ENCODE measurements at places on chromosomes 16 and 17. TPM values are rescaled to one million over a fixed set of nuclear protein-coding genes. Genes with fewer than 3 reads are reported as not detected.

DNA sequence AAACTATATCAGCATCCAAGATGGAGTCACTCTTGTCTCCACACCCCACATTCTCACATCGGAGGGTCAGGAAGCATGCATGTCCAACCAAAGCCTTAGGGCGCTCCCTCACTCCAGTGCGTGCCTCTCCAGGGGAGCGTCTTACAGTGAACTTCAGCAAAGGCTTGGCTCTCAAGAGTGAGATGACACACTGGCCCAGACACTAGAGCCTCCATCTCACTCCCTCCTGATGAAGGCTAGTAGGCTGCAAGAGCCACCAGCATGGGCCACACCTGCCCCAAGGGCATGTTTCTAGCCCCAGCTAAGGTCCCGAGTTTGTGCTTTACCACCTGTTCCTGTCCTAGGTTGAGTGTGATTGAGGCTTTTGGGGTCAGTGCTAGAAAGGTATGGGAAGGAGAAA, 40.5 kb downstream of the BEAN1 start:
- no peak overlapping the region for H3K27ac ChIP-seq
- peaks cover 5% of the 10 kb centered on the region for H3K36me3 ChIP-seq
- no peak for DNase-seq
- no peak overlapping the region for H3K4me3 ChIP-seq
- peaks cover 6% of the 10 kb centered on the region for H3K27me3 ChIP-seq
- H3K4me1 ChIP-seq = no peaks in the 10 kb centered on the region

GRCh38 chr16:56298116-56298515, 106.8 kb downstream of the GNAO1 start:
- H3K27ac ChIP-seq = no peak overlapping the region
- DNase-seq = no peak
- no peaks in the 10 kb centered on the region for H3K36me3 ChIP-seq
- H3K4me1 ChIP-seq = peaks cover 37% of the 10 kb centered on the region
- H3K27me3 ChIP-seq = peaks cover 5% of the 10 kb centered on the region
- H3K4me3 ChIP-seq = no peak overlapping the region

DNA sequence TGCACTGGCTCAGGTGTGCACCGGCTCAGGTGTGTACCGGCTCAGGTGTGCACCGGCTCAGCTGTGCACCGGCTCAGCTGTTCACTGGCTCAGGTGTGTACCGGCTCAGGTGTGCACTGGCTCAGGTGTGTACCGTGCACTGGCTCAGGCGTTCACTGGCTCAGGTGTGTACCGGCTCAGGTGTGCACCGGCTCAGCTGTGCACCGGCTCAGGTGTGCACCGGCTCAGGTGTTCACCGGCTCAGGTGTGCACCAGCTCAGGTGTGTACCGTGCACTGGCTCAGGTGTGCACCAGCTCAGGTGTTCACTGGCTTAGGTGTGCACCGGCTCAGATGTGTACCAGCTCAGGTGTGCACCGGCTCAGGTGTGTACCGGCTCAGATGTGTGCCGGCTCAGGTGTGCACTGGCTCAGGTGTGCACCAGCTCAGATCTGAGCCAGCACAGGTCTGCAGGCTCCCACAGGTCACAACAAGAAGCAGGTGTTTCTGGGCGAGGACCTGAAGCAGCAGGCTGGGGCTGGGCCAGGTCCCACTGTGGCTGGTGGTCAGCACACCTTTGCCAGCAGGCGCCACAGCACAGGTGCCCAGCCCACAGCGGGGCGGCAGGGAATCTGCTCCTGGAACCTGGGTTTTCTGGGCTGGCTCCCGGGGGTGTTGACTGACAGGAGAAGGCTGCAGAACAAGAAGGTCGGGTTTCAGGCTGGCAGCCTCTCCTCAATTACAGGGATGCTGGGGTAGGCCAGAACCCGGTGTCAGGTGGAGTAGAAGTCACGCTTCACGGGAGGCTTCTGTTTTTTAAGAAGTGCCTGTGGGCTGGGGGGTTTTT, 17.2 kb downstream of the METRNL start:
- DNase-seq = no peak
- no peak overlapping the region for H3K27ac ChIP-seq
- peaks cover 9% of the 10 kb centered on the region for H3K27me3 ChIP-seq
- no peaks in the 10 kb centered on the region for H3K36me3 ChIP-seq

GRCh38 chr17:82914375-82914774, 74.6 kb upstream of the ZNF750 start:
- H3K27ac ChIP-seq = no peak overlapping the region
- peaks cover 7% of the 10 kb centered on the region for H3K27me3 ChIP-seq
- no peak overlapping the region for H3K4me3 ChIP-seq
- DNase-seq = no peak
- H3K4me1 ChIP-seq = peaks cover 22% of the 10 kb centered on the region
- peaks cover 4% of the 10 kb centered on the region for H3K36me3 ChIP-seq

DNA sequence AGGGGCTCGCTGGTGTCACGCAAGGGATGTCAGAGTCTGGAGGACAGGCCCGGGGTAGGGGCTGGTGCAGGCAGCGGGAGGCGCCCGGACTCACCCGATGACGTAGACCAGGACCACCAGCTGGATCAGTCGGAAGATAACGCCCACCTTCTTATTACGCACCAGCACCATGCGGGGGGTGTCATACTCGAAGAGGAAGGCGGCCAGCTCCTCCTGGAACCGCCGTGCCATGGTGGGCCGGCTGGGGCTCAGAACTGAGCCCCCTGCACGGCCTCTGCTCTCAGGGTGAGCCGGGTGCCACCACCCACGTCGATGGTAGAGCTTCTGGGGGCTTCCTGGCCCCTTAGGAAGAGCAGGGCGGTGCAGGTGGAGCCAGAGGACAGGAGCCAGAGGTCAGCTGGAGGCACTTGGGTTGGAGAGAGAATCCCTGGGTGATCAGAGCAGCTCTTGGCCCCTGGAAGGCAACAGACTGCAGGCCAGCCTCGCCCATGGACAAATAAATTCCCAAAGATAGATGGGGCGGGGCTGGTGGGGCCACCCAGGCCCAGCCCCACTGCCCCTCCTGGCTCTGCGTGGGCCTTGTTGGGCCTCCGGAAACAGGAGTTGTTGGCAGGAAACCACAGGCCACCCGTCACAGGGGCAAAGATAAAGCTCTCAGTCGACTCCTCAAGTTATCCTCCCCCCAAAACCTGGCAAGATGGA, at the start of gene P2RX1:
Gene P2RX1 (minus strand): TSS at position 471 of the 702 bp plus-strand sequence. CDS start 240 bp downstream, at position 231.
- no peak within 1 kb of the TSS for H3K27ac ChIP-seq
- H3K27me3 ChIP-seq = peaks cover 9% of the 10 kb centered on the region
- H3K4me1 ChIP-seq = peaks cover 17% of the 10 kb centered on the region
- H3K36me3 ChIP-seq = no peaks in the 10 kb centered on the region

DNA sequence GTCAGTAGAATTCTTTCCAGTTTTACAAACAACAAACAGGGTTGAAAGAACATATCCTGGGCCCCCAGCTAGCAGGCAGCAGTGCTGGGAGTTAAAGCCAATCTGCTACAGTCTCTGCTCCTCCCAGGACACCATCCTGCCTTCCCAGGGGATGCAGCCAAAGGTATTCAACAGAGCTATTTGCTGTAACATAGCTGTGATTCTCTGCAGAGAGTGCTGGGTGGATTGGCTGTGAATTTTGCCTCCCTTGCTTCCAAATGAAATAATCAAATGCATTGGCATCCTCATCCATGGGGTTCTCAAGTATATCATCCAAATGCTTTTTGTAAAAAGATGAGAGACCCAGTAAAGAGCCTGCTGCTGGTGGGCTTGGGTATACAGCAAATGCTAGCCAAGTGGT, 124.3 kb downstream of the NPIPB5 start:
- peaks cover 2% of the 10 kb centered on the region for H3K27me3 ChIP-seq
- no peak overlapping the region for H3K4me3 ChIP-seq
- H3K4me1 ChIP-seq = peaks cover 23% of the 10 kb centered on the region

DNA sequence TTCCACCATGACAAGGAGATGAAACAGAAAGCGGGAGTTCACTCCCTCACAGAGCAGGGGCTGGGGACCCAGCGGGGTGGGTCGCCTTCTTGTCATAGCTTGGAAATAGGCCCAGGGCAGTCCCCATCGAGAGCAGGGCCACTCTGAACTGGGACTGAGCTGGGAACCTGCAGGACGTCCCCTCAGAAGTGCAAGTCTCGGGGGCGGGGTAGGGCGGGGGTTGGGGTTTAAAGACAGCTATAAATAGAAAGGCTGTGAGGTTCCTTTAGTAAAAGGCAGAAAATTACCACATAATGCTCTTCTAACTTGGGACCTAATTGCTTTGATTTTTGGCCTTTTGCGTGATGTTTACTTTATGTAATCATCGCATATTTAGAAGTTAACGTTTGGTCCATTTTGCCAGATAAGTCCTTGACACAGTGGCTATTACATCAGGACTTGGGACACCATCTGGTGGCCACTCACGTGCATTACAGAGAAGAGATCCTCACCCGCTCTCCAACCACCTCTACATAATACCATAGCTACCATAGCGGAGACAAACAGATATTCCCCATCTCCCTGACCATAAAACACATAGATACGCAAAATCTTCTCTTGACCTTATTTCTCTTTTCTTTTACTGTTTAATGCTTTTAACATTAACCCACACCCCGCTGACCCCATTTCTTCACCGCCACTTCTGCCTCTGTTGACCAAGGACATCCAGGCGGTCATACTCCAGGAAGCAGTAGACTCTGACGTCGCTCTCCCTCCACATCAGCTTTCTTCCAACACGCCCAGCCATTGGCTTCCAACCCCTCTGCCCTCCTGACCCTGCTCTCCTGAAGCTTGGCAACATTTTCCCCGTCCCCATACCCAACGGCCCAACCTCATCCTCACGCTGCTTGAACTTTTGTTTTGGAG, 27.5 kb upstream of the PIK3R6 start:
- peak overlapping the region; percentile 39 for H3K4me3 ChIP-seq
- H3K27me3 ChIP-seq = peaks cover 6% of the 10 kb centered on the region
- no peak overlapping the region for H3K27ac ChIP-seq
- peaks cover 11% of the 10 kb centered on the region for H3K4me1 ChIP-seq
- DNase-seq = peak; percentile 67
- no peaks in the 10 kb centered on the region for H3K36me3 ChIP-seq

DNA sequence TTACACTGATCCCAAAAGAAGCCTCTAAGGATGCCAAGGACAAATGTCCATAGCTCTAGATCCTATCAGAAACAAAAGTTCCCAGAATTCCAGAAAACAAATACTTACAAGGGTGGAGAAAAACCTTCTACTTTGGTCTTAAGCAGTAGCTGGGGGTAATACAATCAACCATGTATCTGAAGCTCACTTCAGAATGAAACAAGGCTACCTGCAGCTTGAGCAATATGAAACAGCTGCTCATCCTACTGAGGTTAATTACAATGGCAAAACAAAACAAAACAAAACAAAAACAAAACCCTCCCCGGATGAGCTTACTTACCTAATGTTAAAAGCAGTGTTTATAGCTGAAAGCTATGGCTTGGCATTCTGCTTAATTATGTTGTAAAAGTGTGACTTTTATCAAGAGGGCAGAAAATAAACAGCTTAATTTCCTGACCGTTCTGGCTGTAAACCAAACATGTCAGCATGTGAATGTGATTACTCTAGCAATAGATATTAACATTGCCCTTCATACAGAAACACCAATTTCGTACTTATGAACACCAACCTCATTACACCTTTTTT, 10.5 kb downstream of the PDZD9 start:
- no peaks in the 10 kb centered on the region for H3K36me3 ChIP-seq
- no peaks in the 10 kb centered on the region for H3K4me1 ChIP-seq
- H3K27ac ChIP-seq = no peak overlapping the region
- H3K4me3 ChIP-seq = no peak overlapping the region
- no peak for DNase-seq

- DNase-seq = no peak
- H3K27ac ChIP-seq = no peak overlapping the region
- peaks cover 3% of the 10 kb centered on the region for H3K27me3 ChIP-seq
- H3K36me3 ChIP-seq = no peaks in the 10 kb centered on the region
Measured at GRCh38 chr17:28528327-28529012, 22.3 kb downstream of the FOXN1 start.

- H3K27ac ChIP-seq = peak overlapping the region; percentile 41
- H3K27me3 ChIP-seq = no peaks in the 10 kb centered on the region
- H3K4me1 ChIP-seq = peaks cover 56% of the 10 kb centered on the region
- H3K36me3 ChIP-seq = no peaks in the 10 kb centered on the region
- no peak for DNase-seq
- H3K4me3 ChIP-seq = peak overlapping the region; percentile 69
Measured at GRCh38 chr17:21034340-21035235, 8.2 kb downstream of the USP22 start.

DNA sequence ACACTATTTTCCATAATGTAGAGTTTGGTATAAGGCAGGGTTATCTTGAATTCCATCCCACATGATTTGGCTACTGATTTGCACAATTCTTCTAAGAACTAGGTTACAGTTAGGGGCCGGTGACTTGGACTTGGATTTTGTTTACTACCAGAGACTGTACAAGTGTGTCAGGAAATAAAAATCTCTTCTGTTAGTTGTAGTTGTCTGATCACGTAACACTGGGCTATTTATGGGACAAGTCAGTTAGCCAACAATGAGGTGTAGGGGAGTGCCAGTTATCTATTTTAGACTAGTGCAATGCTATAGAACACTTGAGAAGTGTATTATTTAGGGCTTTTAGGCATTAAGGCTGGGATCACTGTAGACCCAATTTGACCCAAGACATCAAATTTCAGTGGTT, 39.7 kb upstream of the GHDC start:
- peaks cover 4% of the 10 kb centered on the region for H3K4me1 ChIP-seq
- H3K27ac ChIP-seq = no peak overlapping the region
- no peaks in the 10 kb centered on the region for H3K27me3 ChIP-seq
- H3K36me3 ChIP-seq = no peaks in the 10 kb centered on the region

GRCh38 chr17:17570140-17570797, 21.2 kb downstream of the PEMT start:
- peak; percentile 74 for DNase-seq
- peaks cover 23% of the 10 kb centered on the region for H3K4me1 ChIP-seq
- H3K27ac ChIP-seq = peak overlapping the region; percentile 10

DNA sequence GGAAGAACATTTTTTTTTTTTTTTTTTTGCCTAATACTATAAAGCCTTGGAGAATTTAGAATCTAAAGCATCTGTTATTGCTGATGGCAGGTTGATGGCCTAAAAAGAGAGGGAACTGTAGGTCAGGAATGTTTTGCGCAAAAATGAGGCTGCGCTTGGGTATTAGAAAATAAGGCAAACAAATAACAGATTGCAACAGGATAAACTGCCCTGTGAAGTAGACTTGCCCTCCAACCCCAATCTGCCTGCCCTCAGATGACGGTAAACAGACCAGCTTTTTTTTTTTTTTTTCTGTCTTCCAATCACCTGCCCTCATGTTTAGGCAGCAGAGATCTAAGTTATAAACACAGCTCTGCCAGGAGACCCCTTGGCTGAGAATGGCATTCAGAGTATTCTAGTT, 3.8 kb upstream of the DHX8 start:
- DNase-seq = no peak
- H3K36me3 ChIP-seq = no peaks in the 10 kb centered on the region
- no peak overlapping the region for H3K27ac ChIP-seq
- peaks cover 10% of the 10 kb centered on the region for H3K27me3 ChIP-seq
- peak overlapping the region; percentile 51 for H3K4me3 ChIP-seq
- H3K4me1 ChIP-seq = peaks cover 27% of the 10 kb centered on the region

- no peak for DNase-seq
- no peaks in the 10 kb centered on the region for H3K36me3 ChIP-seq
- H3K27ac ChIP-seq = no peak overlapping the region
- H3K4me3 ChIP-seq = peak overlapping the region; percentile 79
- H3K27me3 ChIP-seq = peaks cover 12% of the 10 kb centered on the region
- peaks cover 31% of the 10 kb centered on the region for H3K4me1 ChIP-seq
Measured at GRCh38 chr17:179066-179432, 2.4 kb downstream of the DOC2B start.

Gene SLC16A6
- 0.25 TPM for total RNA-seq

Gene CD7
- total RNA-seq = 0.27 TPM

Gene PLEKHG4
- total RNA-seq = 3.4 TPM

Gene TMEM100
- total RNA-seq = 1.4 TPM

Gene ARL5C
- not detected for total RNA-seq

Gene SLC5A10
- total RNA-seq = not detected

Gene KRTAP4-9
- not detected for total RNA-seq

Gene CES1
- total RNA-seq = not detected

Gene HS3ST3A1
- total RNA-seq = 1.1 TPM

Gene DCTN5
- 96.5 TPM for total RNA-seq

Gene MYH11
- 0.10 TPM for total RNA-seq

Gene SLC16A11
- total RNA-seq = 0.54 TPM

Gene TTYH2
- 121 TPM for total RNA-seq

Data from glutamatergic neuron (in vitro differentiated cells).